Activated CD4-positive, alpha-beta T cell treated with anti-CD3 and anti-CD28 coated beads, Interleukin-2, amount 50 U/mL, for 1 hour (primary cell): ENCODE measurements at places on chromosomes 5 and 9.

DNA sequence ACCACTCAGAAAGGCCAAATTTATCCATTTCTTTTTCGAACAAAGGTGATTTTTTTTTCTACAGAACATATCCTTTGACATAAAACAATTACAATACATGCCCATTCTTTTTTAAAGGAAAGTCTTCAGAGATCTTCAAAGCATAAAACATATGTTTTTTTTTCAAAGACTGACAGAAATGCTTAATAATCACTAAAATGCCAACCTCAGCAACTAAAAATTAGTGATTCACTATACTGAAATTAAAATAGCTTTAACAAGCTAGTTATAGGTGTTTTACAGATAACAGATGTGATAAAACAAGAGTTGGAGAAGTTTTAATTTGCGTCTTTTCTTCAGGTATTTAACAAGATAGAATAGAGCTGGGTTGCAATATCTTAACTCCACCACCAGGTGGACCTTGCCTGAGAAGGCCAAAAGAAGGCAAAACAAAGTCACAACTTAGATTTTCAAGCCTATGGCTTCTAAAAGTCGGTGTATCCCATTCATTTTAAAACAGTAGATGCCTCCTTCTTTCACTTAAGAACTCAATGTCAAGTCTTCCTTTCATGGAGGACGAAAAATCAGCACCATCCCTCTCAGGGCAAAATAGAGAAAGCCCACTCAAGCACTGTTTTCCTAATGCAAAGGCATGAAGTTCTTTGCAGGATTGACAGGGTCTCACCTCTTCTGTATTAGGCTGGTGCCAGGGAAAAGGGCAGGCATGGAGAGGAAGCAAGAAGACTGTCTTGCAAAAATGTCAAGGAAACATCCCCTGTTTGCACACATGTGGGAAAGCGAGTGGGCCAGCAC, 31.1 kb upstream of the CPLX2 start:
- DNase-seq: no peak

GRCh38 chr5:136374003-136374402, 8.7 kb upstream of the TRPC7 start:
- no peak for DNase-seq

DNA sequence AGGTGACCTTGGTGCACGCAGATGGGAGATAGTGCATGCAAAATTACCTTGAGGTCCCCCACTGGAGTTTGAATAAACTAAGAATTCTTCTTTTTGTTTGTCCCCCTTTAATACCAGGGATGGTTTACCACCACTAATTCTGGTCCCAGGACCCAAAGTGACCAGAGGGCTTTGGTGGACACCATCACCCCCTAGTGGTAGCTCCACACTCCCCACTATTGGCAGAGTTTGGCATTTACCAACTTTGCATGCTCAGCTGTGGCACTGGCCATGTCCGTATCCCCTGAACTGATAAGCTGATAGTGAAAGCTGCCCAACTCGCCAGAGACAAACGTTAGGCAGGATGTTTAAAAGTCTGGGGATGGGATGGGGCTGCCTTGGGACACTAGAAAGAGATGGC, 3.3 kb downstream of the ASTN2 start:
- no peak for DNase-seq

GRCh38 chr9:121204121-121204520, 2.5 kb upstream of the RAB14 start:
- no peak for DNase-seq

- no peak for DNase-seq
These were observed 91.0 kb upstream of the RETREG1 start for GRCh38 chr5:16707869-16708192.

GRCh38 chr5:155260798-155261197, 247.2 kb downstream of the KIF4B start:
- no peak for DNase-seq

- no peak for DNase-seq
These were observed 1.1 kb downstream of the MAST4 start for GRCh38 chr5:66597183-66597757.

GRCh38 chr9:108095496-108095895, 605.9 kb upstream of the KLF4 start:
- no peak for DNase-seq

- no peak for DNase-seq
These were observed 365.9 kb downstream of the PLK2 start for GRCh38 chr5:58094031-58094430.

DNA sequence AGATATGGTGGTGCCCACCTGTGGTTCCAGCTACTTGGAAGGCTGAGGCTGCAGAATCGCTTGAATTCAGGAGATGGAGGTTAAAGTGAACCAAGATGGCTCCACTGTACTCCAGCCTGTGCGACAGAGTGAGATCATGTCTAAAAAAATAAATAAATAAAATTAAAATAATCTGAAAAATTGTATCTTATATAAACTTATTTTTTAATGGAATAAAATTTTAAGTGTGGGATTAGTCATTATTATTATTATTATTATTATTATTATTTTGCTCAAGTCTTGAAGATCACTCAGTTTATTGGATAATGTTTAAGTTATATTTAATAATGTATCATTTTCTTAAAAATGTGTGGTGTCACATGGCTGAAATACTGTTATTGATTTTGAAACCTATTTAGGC, 688.0 kb upstream of the COX7C start:
- DNase-seq: no peak

DNA sequence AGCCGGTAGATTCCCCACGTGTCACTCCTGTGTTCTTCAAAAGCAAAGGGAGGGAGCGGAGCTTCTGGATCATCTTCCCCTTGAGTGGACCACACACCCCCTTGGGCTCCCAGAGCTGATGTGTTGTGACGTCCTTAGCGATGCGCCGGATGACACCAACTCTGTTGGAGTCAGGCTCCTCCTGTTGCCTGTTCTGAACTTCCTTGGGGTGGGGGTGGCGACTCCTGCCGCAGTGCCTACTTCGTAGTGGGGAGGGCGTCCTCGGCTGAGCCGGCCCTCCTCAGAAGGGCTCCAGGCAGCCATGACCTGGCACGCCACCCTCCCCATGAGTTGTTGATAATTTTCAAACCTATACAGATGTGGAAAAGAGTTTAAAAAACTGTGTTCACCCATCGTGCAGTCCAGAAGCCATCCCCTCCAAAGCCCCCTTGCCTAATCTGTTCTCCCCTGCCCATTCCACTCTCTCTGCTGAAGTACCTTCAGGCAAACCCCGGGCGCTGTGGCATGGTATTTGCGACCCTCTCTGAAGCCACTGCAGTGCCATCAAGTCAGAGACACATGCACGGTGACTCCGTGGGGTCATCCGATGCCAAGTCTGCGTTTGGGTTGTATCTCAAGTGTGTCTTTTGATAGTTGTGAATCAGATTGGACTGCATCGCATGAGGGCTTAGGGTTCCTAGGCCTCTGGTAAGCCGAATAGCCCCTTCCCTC, 16.7 kb downstream of the EXOC3 start:
- DNase-seq: no peak

DNA sequence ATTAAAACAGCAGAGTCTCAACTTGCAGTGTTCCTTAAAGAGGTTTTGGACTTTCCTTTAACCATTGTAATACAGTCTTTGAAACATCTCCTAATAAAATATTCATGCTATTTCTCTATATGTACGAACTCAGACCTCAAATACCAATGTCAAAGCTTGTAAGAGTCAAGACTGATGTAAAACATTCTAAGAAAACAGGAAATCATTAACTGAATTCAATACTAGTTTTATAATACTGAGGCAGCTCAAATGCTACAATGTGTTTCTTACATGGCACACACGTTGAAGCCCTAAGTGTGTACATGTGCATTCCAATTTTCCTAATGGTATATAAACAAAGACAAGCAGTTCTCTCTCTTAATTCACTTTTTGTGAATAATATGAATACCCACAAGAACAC, 11.6 kb downstream of the PSIP1 start:
- DNase-seq: no peak

- DNase-seq: no peak
These were observed 462.7 kb downstream of the EBF1 start for GRCh38 chr5:158637039-158637438.

- no peak for DNase-seq
These were observed 27.2 kb downstream of the SLC35A4 start for GRCh38 chr5:140591747-140592372.

DNA sequence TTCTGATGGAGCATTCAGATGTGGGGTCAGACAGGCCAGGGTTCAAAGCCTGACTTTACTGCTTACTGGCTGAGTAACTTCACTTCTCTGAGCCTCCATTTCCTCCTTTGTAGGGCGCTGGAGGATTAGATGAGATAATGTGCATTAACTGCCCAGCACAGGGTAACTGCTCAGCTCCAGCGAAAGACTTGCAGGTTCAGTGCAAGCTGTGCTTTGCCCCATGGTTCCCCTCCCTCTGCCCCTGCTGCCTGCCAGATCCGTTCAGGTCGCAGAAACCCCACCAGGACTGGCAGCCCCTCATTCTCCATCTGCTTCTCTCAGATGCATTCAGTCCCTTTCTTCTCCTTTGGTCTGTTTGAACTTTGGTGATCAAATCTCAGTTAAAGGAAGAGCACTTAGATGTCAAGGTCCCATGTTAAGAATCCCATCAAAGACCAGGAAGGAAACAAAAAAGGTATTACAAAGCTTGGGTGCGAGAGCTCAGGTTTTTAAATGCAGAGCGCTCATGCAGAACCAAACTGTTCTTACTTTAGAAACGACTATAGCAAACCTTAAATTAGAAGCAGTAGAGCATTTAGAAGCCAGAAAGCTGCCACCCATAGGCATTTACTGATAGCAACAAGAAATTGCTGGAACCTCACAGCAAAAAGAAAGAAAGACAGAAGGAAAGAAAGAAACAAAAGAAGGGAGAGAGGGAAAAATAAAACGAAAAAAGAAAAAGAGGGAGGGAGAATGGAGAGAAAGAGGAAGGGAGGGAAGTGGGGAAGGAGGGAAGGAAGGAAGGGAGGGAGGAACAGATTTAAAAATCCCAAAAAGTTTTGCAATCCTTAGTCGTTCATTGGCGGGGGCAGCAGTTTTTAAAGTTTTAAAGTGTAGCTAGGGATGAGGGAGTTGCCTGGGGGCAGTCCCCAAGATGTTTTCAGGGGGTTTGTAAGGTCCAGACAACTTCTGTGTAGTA, 23.5 kb downstream of the AFAP1L1 start:
- DNase-seq: no peak

- DNase-seq: no peak
These were observed 41.6 kb downstream of the FAM81B start for GRCh38 chr5:95432779-95433178.

DNA sequence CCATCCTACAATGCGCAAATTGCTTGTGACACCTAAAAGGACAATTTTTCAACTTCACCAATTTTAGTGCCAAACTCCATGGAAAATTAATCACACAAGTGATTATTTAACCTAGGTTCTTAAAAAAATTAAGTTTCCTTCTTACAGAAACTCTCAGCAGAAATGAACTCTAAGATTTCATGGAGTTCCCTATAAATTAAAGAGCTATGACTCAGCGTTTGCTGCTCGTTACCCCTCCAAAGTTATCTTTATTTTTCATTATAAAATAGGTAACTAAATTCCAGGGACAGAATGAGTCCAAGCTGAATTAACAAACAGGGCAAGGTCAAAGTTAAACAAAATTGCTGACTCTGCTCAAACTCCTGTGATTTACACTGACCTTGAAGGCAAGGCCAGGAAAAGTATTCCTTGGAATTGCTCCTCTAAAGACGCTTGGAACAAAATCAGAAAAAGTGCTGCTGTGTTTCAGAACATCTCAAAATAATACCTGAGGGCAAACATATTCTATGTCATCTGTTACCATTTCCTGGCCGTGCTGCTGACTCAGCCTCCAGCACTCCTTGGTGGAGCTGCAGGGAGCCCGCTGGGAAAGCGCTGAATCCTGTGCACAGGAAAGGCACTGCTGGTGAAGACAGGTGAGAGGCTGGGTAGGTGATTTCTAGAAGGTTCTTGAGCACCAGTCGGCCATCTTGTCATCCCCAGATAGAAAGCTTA, 2.5 kb upstream of the CMBL start:
- no peak for DNase-seq

DNA sequence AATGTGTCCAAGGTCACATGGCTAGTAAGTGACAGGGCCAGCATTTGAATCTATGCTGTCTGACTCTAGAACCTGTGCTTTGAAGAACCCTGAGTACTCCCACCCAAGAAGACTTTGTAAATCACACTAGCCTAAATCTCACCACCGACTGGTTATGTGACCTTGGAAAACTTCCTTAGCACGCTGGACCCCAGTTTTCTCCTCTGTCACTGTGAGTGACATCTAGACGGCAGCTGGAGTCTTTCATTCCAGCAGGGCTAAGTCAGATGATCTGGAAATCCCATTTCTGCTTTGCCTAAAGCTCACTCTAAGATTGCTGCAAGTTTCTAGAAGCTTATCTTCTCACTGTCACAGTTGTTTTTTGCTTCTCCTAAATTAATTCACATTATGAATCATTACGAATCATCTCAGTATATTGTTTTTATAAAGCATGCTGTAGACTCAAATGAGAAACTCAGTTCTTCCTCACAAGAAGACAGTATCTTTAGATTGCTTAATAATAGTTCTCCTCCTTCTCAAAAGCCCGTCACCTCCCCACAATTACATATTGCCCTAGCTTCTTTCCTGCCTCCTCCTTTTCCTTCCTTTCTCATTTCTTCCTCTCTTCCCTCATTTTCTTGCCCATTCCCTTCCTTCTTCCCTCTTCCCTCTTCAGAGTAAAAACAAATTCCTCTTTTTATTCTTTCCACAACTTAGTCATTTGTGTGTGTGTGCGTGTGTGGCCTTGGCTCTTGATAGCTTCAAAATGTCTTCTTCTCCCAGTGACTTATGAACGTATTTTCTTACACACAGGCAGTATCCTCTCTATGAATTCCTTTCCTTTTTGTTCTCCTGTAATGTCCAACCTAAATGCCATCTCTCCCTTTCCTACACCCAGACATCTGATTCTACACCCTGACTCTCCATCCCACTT, 16.8 kb downstream of the ALDOB start:
- no peak for DNase-seq

DNA sequence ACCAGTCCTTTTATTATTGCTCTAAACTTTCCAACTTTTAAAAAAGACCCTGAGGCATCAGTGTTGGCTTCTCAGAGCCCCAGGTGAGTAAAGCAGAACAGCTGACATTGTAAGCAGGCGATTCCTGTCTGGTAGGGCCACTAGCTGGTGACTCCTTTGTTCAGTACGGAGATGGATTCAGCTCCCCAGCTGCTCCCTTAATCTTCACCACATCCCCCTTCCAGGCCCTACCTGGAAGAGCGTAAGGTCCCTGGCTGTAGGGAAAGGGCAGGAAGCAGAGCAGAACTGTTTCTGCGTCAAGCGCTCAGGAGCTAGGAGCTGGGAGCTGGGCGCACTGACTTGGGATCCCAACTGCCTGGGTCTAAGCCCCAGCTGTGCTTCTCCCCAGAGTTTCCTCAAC, 203.7 kb upstream of the TAS2R1 start:
- DNase-seq: no peak
